ENCODE measurements at places on chromosomes 13 and 19. TPM values are rescaled to one million over a fixed set of nuclear protein-coding genes. Genes with fewer than 3 reads are reported as not detected.

The MBD3L2 gene
- polyA plus RNA-seq, result not detected

The PINLYP gene
- polyA plus RNA-seq, result 1.3 TPM

The LSM14A gene
- 74.3 TPM for polyA plus RNA-seq

The SHC2 gene
- polyA plus RNA-seq, result not detected

- H3K27me3 ChIP-seq, result no peaks in the 10 kb centered on the region
- H3K27ac ChIP-seq, result no peak overlapping the region
- no peaks in the 10 kb centered on the region for H3K36me3 ChIP-seq
Observed at GRCh38 chr19:53010494-53010893, 3.2 kb upstream of the ERVV-1 start.

Measured in CD14-positive monocyte (primary cell).